ENCODE measurements at places on chromosomes 3 and 15. TPM values are rescaled to one million over a fixed set of nuclear protein-coding genes. Genes with fewer than 3 reads are reported as not detected.

Gene LRRN1
- total RNA-seq: 0.30 TPM

Gene SPSB4
- not detected for total RNA-seq

Gene GOLGA6A
- 0.07 TPM for total RNA-seq

Gene AMT
- total RNA-seq: 0.52 TPM

Gene FBXO40
- total RNA-seq: not detected

Gene STRIT1
- total RNA-seq: not detected

Gene CD80
- not detected for total RNA-seq

Gene MESP2
- 0.66 TPM for total RNA-seq

Gene CPOX
- 39.6 TPM for total RNA-seq

Gene WDR93
- total RNA-seq: 0.07 TPM

Gene CELSR3
- 0.91 TPM for total RNA-seq

Gene CEP19
- 2.6 TPM for total RNA-seq

Gene SLC2A2
- total RNA-seq: not detected

Gene FANCD2OS
- total RNA-seq: not detected

Gene ATP13A4
- 0.36 TPM for total RNA-seq

Gene KIF15
- total RNA-seq: 2.9 TPM

Gene GOLGA6D
- total RNA-seq: not detected

Gene STARD5
- 12.7 TPM for total RNA-seq

Data from smooth muscle cell of the pulmonary artery (primary cell).